ENCODE measurements at places on chromosomes 4 and X. TPM values are rescaled to one million over a fixed set of nuclear protein-coding genes. Genes with fewer than 3 reads are reported as not detected.
A peak's percentile ranks its signal among the peaks of the same experiment; 100 is the strongest.

DNA sequence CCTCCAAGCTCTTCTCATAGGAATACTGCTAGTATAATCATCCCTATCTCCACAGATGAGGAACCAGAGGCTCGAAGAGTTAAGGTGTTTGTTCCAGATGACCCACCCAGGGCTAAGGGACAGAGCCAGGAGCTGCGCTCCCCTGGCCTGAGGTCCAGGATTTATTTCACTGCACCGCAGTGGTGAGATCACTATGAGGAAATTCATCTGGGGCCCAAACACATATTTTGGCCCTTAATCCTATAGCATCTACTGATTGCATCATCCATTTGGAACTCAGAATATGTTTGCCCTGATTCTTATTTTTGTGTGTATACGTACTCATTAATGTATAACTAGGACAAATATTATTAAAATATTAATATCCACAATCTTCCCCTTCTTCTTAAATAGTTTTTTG lies 100.1 kb upstream of the RBPJ start:
- H3K4me3 ChIP-seq: no peak overlapping the region
- H3K27ac ChIP-seq: no peak overlapping the region
- H3K36me3 ChIP-seq: no peaks in the 10 kb centered on the region
- DNase-seq: no peak
- H3K27me3 ChIP-seq: no peaks in the 10 kb centered on the region

DNA sequence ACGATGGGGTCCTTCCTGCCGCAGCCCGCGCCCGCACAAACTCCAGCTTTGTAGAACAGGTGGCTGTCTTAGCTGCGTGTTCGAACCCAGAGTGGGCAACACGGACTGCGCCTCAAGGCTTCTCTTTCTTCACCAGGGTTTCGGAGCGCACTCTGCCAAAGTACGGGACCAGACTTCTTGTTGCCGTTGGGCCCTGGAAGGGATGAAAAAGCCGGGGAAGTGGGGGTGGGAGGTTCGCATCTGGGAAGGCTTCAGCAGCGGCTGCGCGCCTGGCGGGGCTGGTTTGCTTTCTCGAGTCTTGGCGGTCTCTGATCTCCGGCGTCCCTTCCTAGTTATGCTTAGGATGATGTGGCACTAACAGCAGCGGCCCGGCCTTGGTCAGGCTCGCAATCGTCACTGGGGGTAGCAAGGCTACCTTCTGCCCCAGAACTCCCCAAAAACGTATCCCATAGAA lies 673 bp downstream of the PARM1 start:
- H3K4me1 ChIP-seq: peaks cover 20% of the 10 kb centered on the region
- no peak overlapping the region for H3K27ac ChIP-seq
- H3K4me3 ChIP-seq: peak overlapping the region; percentile 47

The FUNDC1 gene
- 9.5 TPM for total RNA-seq

- no peaks in the 10 kb centered on the region for H3K4me1 ChIP-seq
- H3K27me3 ChIP-seq: no peaks in the 10 kb centered on the region
- H3K27ac ChIP-seq: no peak overlapping the region
Measured at GRCh38 chr4:5631352-5632065, 76.8 kb downstream of the EVC2 start.

GRCh38 chr4:168129046-168129772 lies 36.9 kb downstream of the ANXA10 start:
- H3K36me3 ChIP-seq: no peaks in the 10 kb centered on the region
- H3K27ac ChIP-seq: no peak overlapping the region
- no peak overlapping the region for H3K4me3 ChIP-seq
- no peak for DNase-seq
- peaks cover 2% of the 10 kb centered on the region for H3K27me3 ChIP-seq

GRCh38 chr4:65724973-65725372 lies 54.7 kb upstream of the EPHA5 start:
- no peak overlapping the region for H3K4me3 ChIP-seq
- DNase-seq: no peak
- H3K36me3 ChIP-seq: no peaks in the 10 kb centered on the region
- no peaks in the 10 kb centered on the region for H3K4me1 ChIP-seq

The P2RY4 gene
- total RNA-seq: 0.35 TPM

All from activated CD4-positive, alpha-beta memory T cell treated with anti-CD3 and anti-CD28 coated beads, Interleukin-2, amount 10 ng/mL, durations not matched to agents 7 days and 5 days (primary cell).